ENCODE measurements at places on chromosomes 3 and 15.

- no peak for DNase-seq
These were observed 116.5 kb upstream of the FAM174B start for GRCh38 chr15:92772061-92772460.

DNA sequence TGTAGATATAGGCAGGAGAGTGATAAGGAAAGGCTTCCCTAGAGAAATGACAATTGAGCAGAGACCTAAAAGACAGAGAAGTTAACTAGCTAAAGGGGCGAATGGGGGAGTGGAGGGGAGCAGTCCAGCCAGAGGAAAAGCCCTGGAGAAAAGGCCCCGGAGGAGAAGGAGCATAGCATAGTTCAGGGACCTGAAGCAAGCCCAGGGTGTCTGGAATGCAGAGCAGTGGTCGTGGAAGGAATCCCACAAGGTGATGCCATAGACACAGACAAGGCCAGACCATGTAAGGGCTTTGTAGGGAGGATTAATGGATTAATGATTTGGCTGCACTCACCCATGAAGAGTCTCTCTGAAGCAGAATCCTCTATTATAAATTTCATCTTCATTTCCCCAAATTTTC lies 45.8 kb upstream of the LRRN1 start:
- no peak for DNase-seq

- DNase-seq, result peak; percentile 42
These were observed 6.9 kb upstream of the FOXB1 start for GRCh38 chr15:59997070-59997701.

DNA sequence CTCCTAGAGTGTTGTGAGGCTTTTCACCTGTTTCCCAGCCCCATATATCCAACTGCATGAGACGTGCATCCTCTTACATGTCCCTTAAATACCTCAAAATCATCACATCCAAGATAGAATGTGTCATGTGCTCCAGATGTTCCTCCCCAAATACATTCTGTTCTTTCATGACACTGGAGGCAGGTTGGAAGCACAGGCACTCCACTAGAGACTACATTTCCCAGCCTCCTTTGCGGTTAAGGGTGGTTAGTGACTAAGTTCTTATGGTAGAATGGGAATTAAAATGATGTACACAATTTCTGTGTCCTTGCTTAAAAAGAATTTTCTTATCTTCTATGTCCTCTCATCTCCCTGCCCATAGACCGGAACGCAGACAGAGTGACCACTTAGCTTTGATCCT lies 34.3 kb downstream of the TMEM40 start:
- DNase-seq, result peak; percentile 36

- DNase-seq, result no peak
These were observed 45.1 kb upstream of the MAGI1 start for GRCh38 chr3:66083784-66084213.

DNA sequence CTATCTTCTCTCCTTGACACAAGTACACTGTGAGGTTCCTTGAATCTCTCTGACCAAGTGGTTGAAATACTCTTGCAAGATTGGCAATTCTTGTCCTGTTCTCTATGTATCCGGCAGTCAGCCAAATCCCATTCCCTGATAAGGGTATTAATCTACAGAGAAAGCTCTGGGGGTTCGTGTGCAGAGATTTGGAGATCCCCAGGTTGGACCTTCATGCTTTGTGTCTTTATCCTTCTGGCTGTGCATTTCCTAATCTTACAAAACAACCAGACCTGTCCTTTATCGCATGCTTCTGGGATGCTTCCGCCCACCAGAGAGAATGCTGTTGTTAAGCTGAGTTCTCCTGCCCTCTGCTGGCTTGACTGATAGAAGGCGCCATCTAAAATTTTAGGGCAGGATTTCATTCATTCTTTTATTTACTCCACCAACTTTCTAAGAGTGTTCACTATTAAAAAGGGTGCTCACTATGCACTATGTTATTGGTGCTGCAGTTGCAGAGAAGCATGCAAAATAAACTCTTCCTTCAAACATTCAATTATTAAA lies 8.6 kb upstream of the SST start:
- peak; percentile 74 for DNase-seq

DNA sequence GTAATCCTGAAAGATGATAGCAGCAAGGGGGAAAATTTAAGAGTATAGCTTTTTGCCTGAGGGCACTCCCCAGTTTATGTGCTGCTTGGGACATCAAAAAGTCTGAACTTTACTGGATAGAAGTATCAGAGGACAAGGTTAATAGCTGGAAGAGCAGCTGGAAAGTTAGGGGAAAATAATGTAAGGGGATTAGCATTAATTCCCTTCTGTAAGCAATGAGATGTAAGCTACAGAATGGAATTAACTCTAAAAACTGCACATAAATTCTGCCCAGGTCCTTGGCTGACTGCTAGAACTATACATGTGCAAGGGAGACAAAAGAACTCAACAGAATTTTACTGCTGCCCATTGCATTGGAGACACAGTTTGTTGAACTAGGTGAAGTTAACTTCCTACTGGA lies 55.6 kb downstream of the ATP11B start:
- no peak for DNase-seq

- no peak for DNase-seq
These were observed 93.7 kb downstream of the MCTP2 start for GRCh38 chr15:94324835-94325767.

DNA sequence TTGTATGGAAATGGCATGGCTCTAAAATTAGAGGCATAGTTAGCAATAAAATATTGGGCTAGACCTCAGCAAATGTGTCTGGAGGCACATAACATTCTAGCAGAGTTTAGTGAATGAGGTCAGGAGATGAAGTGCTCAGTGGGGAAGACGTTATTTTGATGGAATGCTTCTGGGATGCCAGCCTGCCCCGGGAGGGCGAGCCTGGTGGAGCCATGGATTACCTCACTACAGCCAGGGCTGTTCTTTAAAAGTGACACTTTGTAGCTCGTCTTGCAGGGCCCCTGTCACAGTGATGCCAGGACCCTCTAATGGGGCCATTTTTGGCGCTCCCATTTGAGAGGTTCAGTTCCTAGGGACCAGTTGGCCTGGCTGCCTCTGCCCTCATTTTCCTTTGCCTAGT lies 48.5 kb downstream of the PXYLP1 start:
- DNase-seq, result no peak

DNA sequence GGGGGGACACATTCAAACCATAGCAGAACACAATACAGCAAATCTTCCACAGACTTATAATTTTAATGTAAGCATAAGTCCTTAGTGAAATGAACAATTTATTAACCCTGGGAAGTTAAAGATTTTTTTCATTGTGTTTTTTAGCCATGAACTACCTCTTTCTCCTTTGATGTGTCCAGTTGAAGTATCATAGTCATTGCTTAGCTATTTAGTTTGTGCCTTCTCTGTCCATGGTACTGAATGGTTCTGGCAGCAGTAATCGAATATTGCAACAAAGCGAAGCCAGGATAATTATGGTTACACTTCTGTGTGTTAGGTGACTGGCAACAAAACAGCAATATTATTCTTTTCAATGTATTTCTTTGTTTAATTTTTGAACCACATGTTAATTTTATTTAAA lies 403.0 kb upstream of the ONECUT1 start:
- peak; percentile 33 for DNase-seq

GRCh38 chr3:124671106-124671505 lies 59.1 kb upstream of the UMPS start:
- DNase-seq, result no peak

DNA sequence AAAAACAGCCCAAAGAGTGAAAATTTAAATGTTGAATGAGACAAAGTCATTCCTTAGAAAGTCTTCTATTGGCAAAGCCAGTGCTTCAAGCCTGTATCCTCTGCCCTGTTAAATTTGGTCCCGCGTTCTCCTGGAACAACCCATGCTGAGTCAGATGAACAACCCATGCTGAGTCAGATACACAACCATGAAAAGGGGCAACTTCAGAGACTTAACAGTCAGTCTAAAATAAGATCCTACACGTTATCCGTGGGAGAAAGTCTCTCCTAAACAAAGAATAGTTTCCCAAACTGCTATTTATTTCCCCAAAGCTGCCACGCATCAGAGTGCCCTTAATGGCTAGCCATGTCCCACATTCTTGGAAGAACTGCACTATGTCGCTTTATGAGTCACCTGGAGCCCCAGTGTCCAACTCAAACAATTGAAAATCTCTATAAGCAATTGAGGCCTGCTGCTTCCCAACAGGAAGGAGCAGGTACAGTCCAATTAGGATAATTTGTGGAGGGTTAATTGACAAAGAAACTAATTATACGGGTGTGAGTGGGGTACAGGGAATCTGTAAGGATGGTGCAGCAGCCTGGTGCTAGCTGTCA lies 66.1 kb downstream of the WHAMM start:
- DNase-seq, result peak; percentile 85

GRCh38 chr3:176767385-176767784 lies 429.9 kb downstream of the TBL1XR1 start:
- peak; percentile 97 for DNase-seq

DNA sequence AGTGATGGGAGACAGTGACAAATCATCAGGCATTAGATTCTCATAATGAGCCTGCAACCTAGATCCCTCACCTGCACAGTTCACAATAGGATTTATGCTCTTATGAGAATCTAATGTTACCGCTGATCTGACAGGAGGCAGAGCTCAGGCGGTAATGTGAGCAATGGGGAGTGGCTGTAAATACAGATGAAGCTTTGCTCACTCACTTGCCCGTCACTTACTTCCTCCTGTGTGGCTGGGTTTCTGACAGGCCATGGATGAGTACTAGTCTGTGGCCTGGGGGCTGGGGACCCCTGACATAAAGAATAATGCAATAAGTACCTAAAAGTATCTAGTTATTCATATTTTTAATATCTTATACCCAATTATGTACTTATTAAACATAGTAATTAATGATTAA lies 15.6 kb downstream of the IQCB1 start:
- DNase-seq, result no peak

DNA sequence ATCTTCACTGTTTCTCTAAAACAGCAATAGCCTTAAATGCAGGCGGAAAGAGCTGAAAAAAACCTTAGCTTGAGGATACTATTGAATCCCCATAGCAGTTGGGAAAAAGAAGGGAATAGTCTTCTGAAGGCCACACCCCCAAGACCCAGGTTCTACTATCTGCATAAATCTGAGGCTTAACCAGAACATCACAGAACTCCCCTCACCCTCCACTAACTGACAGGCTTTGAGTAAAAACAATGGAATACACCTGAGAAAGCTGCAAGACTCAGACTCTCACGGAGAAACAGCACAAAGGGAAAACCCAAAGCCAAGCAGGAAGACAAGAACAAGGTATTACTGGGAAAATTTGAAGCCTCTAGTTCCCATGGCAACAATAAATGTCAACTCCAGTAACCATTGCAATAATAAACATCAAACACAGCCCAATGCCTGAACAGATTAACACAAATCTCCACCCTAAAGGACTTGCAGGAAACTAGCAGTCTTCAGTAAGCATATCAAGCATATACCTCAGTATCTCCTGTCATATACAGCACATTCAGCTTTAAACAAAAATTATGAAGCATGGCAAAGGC lies 56.4 kb downstream of the TMCC1 start:
- no peak for DNase-seq

DNA sequence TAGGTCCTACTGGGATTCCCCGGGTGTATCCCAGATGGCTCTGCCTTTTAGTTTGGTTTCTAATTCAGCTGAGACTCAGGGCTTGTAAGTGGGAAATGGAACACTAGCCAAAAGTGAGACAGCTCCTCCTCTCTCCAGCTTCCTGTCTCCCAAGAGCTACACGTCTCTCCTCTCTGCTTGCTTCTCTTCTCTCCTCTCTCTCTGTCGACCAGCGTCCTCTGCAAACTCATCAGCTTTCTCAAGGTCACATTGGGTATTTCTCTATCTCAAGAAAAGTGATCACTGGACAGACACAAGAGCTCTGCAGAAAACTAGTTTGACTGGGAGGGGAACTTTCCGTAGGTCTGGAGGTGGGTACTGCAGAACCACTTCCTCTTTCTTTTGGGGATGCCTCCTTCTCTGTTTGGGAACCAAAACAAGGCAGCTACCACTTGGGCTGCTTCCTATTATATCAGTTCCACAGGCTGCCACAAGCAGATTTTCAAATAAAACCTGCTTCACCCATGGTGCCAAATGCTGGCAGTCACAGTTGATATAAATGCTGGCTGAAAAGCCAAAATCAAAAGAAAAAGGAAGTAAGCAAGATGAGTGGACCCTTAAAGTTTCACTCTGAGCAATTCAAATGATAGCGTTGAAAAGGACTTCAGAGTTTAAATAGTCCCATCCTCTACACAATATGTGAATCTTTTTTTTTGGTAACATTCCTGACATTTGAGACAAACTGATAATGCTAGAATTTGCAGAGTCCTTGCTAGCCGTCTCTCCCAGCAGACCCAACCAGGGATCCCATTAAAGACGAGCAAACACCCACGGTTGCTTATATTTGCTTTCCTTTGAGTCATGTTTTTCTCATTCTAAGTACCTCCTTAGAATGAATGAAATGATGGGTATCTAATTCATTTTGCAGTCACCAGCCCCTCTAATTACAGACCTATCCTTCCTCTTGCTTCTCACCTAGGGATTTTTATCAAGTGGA lies 7.2 kb upstream of the DYNC1LI1 start:
- DNase-seq, result peak; percentile 19

GRCh38 chr3:152291649-152292066 lies 22.9 kb downstream of the MBNL1 start:
- DNase-seq, result no peak

- DNase-seq, result no peak
These were observed 270.4 kb downstream of the OCA2 start for GRCh38 chr15:27828746-27829145.

- DNase-seq, result no peak
These were observed 195.4 kb downstream of the ATP8B4 start for GRCh38 chr15:49923671-49924070.

GRCh38 chr15:101031213-101031612 lies 112.1 kb downstream of the LRRK1 start:
- peak; percentile 24 for DNase-seq

GRCh38 chr3:166902374-166902773 lies 477.7 kb downstream of the ZBBX start:
- peak; percentile 23 for DNase-seq

GRCh38 chr15:39918688-39919385 lies 1.2 kb downstream of the GPR176 start:
- DNase-seq, result peak; percentile 70

DNA sequence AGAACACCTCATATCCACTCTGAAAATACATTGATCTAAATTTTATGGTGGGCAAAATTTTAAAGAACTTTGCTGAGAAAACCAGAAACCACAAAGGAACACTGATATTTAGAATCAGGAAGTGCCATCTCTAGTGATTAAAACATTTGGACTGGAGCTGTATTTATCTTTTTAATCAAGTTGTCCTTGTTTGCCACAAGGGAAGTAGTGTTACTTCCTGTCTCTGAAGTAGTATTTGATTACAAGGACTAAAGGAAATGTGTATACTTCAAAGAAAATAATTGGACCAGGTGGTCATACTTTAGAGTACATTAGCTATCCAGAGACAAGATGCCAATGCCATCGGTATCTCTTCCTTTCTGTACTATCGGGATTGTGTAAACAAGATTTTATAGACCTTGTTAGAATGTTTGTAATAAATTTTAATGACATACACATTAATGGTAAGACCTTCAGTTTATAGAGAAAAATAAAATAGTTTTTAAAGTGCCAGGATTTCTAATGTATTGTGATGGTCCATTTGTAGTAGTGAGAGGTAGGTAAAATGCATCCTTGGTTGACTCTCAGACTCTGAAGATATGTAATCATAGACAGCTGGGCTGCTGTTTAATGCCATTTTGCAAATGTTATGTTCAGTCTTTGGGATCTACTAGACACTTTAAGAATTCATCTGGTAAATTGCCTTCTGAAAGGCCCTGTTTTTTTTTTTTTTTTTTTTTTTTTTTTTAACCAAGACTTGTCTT lies 131.9 kb downstream of the B3GALNT1 start:
- no peak for DNase-seq
